ENCODE measurements at places on chromosomes 6 and 20. TPM values are rescaled to one million over a fixed set of nuclear protein-coding genes. Genes with fewer than 3 reads are reported as not detected.

GRCh38 chr20:62949153-62949821 lies 3.2 kb upstream of the SLC17A9 start:
- no peak for DNase-seq

GRCh38 chr6:144519426-144519825 lies 234.3 kb downstream of the UTRN start:
- DNase-seq: no peak

DNA sequence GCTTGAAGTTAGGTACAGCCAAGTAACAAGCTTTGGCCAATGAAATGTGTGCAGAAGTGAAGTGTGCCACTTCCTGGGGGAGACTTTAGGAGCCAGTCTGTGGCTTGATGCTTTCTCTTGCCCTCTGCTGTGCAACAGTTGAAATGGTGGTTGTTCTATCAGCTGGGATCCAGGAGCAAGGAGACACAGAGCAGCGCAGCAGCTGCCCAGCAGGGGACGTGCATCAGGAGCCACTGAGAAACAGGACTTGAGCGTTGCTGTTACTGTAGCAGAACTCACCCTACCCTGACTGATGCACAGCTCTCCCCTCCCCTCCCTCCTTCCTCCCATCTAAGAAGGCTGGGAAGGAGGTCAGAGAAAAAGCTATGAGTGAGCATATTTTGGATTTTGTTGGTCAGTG lies 18.9 kb upstream of the CCN5 start:
- no peak for DNase-seq

DNA sequence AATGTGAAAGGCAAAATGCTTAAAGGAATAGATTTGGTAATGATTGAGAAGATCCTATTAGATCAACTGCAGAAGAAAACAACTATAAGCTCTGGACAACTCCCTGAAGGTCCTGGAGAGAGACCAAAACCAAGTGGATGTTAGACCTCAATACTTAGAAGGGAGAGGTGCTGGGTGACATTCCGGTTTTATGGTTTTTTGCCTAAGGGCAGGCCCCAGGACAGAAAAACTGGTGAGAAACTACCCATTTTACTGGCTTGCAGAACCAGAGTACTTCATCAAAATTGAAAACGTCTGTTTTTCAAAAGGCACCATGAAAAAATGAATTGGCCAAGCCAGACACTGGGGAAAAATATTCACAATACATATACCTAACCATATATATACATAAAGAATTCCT lies 26.3 kb downstream of the SAMHD1 start:
- DNase-seq: no peak

Gene LY86
- 2.6 TPM for total RNA-seq

Data from aorta (tissue), 5 donors.